NB4 (cell line): ENCODE measurements at places on chromosomes 1 and 21.

DNA sequence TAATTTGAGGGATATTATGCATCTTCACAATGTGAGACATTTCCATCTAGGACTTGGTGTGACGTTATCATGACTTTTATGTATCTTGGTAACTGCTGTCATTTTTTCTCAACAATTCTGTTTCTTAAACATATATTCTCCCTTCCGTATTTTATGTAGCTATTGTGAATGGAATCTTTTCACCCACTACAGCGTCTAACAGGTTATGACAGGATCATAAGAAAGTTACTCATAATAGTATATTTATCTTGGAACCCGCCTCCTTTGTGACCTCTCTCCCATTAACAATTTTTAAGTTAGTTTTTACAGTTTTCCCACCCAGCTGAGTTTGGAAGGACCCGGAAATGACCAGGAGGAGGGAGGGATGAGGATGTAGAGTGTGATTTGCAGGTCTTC, 6.8 kb upstream of the DMRTA2 start:
- DNase-seq, result no peak

GRCh38 chr21:36628761-36629460, 70.0 kb upstream of the SIM2 start:
- no peak for DNase-seq

DNA sequence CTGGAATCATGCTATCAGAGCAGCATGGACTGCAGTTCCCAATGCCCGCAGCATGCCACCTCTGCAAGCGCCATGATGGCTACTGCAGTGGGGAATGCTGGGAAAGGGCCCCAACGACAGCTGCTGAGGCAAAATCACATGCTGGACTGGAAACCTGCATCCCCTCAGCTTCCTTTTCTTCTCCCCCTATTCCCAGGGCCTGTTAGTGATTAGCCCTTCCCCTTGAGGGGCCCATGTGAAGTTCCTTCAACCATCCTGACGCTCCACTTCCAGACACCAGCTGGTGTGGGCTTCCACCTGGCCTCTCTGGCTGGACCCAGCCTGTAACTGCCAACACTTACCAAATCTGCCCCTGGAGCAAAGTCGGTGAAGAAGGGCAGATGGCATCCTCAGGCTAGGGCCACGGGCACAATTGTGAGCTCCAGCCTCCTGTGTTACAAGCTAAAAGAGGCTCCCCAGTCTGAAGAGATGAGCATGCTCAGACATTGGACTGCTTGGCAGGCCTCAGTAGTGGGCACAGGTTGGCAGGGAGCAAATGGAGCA, 22.1 kb upstream of the SDC3 start:
- DNase-seq, result no peak

DNA sequence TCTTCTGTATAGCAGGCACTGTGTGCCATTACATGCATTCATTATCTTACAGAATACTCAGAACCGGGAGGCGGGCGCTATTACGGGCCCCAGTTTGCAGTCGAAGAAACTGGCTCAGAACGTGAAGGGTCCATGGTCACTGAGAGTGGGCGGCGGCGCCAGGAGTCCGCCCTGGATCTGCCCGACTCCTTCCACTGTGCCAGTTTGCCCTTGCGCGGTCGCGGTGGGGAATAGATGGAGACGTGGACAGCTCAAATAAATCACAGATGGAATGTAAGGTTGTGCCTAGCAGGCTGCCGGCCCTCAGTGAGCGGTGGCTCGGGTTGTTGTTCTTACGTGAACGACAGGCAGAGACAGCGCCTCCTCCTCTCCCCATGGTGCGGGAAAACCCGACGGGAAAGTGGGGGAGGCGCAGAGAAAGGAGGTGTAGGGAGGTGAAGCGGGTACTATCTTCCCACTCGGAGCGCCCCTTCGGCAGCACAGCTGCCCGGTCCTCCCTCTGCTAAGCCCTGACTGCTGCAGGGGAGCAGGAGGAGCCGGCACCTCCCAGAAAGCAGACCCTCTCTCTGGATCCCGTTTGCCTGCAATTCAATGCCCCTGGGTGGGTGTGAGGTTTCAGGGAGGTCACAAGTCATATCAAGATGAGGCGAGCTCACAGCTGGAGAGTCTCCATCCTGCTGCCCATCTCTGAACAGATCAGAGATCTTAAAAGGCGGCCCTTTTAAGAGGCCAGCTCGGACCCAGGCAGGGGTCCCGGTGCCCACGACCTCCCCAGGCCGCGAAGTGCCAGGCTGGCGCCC, 1.1 kb downstream of the COL9A2 start:
- peak; percentile 47 for DNase-seq

GRCh38 chr1:81803431-81804110, 2.8 kb downstream of the ADGRL2 start:
- no peak for DNase-seq

GRCh38 chr1:182771187-182771984, 18.2 kb upstream of the NPL start:
- DNase-seq, result no peak

GRCh38 chr1:234500269-234500668, 21.3 kb upstream of the TARBP1 start:
- no peak for DNase-seq

DNA sequence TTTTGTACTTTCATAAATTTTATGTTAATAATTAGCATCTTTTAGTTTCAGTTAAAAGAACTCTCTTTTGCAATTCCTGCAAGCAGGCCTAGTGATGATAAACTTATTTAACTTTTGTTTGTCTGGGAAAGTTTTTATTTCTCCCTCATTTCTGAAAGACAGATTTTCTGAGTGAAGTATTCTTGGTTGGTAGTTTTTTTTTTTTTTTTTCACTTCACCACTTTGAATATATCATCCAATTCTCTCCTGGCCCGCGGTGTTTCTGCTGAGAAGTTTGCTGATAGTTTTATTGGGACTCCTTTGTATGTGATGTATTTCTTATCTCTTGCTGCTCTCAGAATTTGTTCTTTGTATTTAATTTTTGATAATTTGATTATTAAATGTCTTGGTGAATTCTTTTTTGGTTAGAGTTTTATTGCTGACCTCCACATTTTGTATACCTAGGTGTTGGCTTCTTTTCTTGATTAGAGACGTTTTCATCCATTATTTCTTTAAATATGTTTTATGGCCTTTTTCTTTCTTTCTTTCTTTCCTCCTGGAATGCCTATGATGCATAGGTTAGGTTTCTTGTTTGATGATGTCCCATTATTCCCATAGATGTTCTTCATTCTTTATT, 45.9 kb downstream of the BRINP2 start:
- DNase-seq, result no peak

DNA sequence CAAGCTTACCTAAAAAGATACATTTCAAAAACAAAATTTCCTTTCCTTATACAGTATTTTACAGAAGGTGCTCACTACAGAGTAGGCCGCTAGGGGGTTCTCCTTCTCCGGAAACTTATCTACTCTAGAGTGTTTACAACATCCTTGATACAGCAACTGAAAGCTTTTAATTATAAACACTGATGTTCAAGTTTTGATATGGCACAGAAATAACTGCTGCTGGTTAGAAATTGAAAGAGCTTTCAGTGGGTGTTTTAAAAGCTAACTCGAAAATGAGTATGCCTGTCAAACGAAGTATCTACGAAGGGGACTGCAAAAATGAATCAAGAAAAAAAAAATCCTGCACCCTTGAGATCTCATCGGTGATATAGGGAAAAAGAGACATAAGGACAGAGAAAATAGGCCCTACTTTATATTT, 1.0 kb downstream of the YOD1 start:
- DNase-seq, result peak; percentile 68

DNA sequence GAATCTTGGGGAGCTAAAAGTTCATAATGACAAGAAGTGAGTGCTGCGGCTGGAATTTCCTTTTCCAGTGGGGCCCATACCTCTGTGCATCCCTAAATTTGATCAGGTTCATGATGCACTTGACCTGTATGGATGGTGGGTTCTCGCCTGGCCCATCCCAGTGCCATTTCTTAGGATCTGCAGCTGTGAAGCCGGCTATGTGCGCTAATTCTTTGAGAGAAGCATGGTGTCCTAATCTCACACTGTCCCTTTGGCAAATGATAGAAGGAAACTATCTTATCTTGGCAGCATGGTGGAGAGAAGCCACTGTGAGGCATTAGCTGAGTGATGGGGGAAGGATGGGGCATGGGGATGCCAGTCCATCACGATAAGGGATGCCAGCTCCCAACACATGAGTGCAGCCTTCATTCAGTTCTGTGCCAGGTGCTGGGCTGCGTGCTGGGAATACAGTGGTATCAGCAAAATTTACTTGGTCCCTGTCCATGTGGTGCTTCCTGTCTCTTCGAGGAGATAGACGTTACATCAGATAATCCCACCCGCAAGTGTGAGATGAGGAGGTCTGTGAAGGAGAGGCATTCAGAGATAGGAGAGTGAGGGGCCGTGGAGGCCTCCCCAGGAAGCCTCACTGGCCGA, 30.5 kb downstream of the STUM start:
- no peak for DNase-seq

DNA sequence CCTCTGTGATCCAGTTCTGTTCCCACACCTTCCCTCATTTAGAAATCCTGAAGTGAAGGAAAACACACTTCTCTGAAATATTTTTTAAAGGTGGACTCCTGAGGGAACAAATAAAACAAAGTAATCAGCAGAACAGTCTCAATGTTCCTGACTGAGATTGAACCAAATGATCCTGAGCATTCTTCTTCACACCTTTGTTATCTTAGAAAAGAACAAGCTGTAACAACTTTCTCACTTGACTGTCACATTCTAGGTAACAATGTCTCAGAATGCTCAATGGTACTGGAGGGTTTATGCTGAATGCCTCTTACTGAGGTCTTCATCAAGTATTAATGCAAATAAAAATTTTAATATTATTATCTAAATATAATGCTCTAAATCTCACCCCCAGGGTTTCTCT, 40.4 kb upstream of the RGS2 start:
- no peak for DNase-seq

- DNase-seq, result peak; percentile 34
These were observed 251.1 kb downstream of the NPHP4 start for GRCh38 chr1:5740865-5741860.

DNA sequence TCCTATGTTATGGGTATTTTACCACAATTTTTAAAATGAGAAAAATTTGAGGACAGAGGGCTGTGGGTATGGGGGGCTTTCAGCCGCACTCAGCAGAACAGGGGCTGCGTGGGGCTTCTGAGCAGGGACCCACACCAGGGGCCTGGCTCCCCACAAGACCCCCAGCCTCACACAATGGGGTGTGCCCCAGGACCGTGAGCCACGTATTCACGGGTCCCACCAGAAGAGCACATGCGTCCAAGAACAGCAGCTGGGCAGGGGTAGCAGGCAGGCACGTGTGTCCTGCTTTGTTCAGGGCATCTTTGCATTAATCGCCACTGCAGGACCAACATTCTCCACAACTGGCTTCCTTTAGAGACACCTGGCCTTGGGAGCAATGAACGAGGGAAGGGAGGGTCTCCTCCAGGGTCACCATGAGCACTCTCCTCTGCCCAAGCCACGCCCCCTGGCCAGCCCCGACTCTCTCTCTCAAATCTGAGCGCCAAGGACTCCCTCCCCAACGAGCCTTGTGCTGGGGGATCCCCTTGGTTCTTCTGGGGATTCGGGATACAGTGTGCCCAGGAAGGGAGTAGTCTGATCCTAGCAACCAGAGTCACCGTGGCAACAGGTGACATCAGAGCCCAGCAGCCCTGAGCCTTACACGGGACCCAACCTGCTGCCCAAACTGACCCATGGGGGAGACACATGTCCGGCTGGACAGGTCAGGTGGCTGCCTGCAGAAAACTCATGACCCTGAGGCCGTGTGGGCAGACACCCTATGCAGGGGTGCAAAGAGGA, 7.4 kb upstream of the ARF1 start:
- no peak for DNase-seq

- DNase-seq, result no peak
These were observed 13.3 kb downstream of the TRIM46 start for GRCh38 chr1:155186794-155187455.

- no peak for DNase-seq
These were observed 33.6 kb upstream of the RAB4A start for GRCh38 chr1:229237320-229237719.

DNA sequence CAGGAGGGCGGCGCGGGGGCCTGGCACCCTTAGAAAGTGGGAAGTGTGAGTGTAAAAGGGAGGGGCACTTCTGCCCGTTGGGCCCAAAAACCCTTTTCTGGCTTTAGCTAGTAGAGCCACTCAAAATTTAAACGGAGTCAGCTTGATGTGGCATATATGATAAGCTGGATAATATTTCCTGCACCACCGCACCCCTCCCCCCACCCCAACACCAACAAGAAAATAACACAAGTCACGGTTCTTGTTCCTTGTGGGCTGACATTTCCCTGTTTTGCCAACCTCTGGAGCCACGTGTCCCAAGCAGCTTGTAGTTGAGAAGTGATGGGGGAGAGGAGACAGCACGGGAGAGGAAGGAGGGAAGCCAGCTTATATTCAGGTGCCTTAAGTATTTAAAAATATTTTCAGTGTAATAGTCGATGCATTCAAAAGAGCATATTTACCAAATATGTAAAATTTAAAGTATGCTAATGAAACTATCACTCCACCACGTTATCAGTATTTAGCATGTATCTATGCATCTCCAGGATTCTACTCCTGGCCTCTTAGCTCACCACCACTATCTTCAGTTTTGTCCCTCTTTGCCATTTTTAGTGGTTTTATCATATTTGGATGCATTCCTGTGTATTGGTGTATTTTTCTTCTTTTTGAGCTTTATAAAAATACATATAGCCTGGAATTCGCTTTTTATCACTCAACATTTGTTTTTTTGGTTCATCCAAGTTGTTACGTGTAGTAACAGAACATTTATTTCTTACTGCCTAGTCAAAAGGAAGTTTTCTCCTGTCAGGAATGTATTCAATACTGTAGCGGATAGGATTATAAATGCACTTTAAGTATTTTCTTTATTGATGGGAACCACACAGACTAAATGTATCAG, 773 bp upstream of the DDX59 start:
- peak; percentile 84 for DNase-seq

DNA sequence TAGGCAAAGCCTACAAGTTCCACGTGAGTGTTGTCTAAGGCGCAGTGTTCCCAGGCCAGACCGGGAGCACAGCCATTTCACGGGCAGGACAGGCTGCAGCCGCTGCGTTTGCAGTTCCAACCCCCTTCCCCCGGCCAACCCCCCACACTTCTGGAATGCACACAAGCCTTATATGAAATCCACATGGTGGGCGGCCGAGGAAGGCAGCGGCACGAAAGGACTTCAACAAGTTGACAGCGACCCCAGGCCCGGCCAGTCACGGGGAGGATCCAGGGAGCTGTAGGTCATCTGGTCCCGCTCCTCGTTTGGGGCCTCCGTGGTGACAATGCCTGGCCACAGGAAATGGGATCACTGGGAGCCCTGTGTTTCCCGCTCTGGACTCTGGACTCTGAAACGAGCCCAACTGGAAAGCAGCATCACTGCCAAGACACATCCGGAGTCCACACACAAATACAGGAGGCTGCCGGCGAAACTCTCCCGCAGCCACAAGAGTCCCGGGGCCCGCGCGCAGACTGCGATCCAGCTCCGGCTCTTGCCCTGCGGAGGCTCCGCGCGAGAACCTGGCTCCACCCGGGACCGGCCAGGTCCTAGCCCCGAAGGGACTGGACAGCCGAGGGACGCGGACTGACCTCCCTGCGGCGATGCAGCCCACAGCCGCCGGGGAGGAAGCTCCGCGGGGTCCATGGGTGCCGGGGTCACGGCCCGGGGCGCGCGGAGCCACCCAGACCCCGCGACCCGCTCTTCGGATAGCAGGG, 794 bp downstream of the NID1 start:
- DNase-seq, result no peak

GRCh38 chr1:101873672-101874071, 123.1 kb downstream of the OLFM3 start:
- DNase-seq, result no peak
